ENCODE measurements at places on chromosomes 6 and 20. TPM values are rescaled to one million over a fixed set of nuclear protein-coding genes. Genes with fewer than 3 reads are reported as not detected.

The PTK6 gene
- 1.2 TPM for total RNA-seq

The MAS1L gene
- not detected for total RNA-seq

The KCTD20 gene
- 78.2 TPM for total RNA-seq

The CALHM4 gene
- total RNA-seq, result not detected

DNA sequence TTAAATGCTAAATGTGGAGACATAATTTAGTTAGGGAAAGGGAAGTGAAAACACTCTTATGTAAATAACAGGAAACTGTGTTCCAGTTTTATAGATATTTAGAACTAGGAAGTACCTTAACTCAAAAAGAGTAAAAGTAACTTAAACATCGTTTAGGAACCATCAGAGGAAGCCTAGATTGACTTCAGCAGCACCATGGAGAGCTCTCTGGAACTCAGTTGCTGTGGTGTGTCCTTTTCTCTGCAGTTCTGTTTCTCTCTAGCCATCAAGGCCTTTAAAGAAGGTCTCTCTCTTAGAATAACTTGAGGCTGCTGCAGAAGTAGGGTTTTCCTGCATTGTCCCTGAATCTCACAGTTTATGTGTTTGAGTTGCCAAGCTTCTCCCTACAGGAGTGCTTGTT lies 26.9 kb downstream of the CLVS2 start:
- H3K36me3 ChIP-seq, result no peaks in the 10 kb centered on the region
- H3K27me3 ChIP-seq, result no peaks in the 10 kb centered on the region
- H3K4me3 ChIP-seq, result no peak overlapping the region
- DNase-seq, result no peak
- no peaks in the 10 kb centered on the region for H3K4me1 ChIP-seq

- H3K4me3 ChIP-seq, result peak overlapping the region; percentile 64
- peak overlapping the region; percentile 94 for H3K27ac ChIP-seq
- no peaks in the 10 kb centered on the region for H3K36me3 ChIP-seq
- no peak for DNase-seq
- no peaks in the 10 kb centered on the region for H3K27me3 ChIP-seq
- H3K4me1 ChIP-seq, result peaks cover 8% of the 10 kb centered on the region
Measured at GRCh38 chr6:125780540-125781313, 10.0 kb upstream of the NCOA7 start.

- H3K4me1 ChIP-seq, result no peaks in the 10 kb centered on the region
- no peak overlapping the region for H3K4me3 ChIP-seq
- no peak overlapping the region for H3K27ac ChIP-seq
- H3K36me3 ChIP-seq, result no peaks in the 10 kb centered on the region
Measured at GRCh38 chr6:113128661-113129060, 728.5 kb upstream of the MARCKS start.

Measured in esophagus muscularis mucosa (tissue), 4 donors.